ENCODE measurements at places on chromosomes 6 and 20.

- no peak for DNase-seq
Observed at GRCh38 chr20:10419550-10420133, 14.4 kb downstream of the MKKS start.

DNA sequence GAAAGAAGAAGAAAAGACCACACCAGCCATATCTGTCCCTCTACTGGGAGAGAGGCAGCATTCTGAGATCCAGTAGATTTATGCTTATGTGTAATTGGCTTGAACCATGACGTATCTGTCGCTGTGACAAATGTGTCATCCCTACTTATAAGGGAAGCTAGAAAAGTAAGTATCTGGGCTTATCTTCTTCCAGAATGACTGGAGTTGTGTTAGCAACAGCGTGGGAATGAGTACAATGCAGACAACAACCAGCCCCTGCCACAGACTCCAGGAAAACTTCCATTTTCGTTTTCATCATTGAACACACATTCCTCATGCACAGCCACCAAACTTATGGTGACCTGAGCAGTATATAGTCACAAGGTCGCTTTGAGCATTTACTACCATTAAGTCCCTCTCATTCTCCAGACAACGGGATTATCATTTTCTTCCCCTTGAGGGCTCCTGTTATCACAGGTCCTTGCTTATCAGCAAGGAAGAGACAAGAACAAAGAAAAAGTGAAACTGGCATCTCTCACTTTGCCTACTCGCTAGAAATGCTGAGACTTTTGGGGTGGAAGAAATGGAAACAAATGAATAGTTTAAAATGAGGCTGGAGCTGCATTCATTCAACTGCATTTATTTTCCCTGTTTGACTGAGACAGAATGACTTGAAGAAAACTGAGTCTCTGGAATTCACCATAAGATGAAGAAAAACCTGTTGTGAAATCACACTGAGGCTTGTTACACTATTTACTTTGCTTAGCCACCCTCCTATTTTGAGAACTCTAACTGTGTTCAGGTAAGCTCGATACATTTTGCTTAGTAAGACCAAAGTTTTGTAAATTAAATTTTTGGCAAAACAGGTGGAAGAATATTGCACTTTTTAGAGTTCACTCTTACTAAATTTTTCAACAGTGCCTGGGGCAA, 149.3 kb upstream of the FOXQ1 start:
- DNase-seq: no peak

DNA sequence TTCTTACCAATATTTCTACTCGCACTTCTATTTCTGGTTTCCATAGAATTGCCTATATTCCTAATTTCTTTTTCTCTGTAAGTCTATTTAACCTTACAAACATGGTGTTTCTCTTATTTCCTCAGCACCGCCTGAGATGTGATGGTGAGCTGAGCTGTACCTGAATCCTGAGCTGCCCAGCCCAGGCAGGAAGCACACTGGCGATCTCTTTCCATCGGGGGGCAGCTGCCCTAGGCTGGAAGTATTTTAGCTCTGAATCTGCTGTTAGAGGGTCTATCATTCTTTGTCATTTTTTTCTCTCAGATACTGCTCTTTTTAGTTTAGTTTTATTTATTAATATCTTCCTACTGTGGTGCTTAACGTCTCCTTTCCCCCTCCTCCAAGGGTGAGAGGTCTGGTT, 173.4 kb upstream of the SLC35B3 start:
- no peak for DNase-seq

GRCh38 chr6:1055015-1055921, 256.6 kb upstream of the FOXQ1 start:
- no peak for DNase-seq

GRCh38 chr6:8558953-8559352, 123.6 kb upstream of the SLC35B3 start:
- DNase-seq: no peak

DNA sequence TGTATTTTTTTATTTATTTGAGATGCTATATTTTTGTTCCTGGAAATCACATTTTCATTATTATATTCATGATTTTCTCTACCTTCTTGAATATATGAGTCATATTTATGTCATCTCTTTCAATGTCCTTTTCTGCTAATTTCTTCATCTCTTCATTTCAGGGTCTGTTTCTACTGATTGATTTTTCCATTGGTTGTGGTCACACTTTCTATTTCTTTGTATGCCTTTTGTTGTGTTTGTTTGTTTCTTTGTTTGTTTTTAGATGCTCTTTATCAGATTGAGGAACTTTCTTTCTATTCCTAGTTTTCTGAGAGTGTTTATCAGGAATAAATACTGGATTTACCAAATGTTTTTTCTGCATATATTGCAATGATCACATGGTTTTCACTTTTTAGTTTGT, 16.9 kb upstream of the MDFI start:
- no peak for DNase-seq

DNA sequence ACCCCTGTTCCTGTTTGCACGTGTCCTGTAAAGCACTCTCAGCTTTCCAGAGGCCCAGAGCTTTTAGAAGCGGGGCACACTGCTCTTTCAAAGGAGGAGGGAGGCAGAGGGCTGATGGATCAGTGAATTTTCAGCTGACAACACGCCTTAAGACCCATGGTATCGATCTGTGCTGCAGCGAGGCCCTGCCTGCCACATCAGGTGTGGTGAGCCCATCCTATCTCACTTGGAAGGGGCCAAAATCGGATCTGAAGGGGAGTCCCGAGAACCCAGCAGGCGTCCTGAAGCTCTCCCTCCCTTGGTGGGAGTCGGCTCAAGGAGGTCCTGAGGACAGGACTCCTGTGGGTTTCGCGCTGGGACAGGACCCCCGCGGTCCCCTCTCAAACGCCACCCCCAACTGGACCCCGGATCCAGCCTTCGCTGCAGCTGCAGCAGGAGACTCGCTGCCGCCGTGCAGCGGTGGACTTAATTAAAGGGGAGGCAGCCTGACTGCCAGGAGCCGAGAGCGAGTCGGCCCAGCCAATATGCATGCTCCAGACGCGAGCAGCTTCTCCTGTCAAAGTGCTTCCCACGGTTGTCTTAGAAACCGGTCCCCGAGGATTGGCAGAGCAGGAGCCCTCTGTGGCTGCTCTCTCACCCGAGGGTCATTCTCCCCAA, 580.0 kb upstream of the ZNF337 start:
- DNase-seq: no peak

DNA sequence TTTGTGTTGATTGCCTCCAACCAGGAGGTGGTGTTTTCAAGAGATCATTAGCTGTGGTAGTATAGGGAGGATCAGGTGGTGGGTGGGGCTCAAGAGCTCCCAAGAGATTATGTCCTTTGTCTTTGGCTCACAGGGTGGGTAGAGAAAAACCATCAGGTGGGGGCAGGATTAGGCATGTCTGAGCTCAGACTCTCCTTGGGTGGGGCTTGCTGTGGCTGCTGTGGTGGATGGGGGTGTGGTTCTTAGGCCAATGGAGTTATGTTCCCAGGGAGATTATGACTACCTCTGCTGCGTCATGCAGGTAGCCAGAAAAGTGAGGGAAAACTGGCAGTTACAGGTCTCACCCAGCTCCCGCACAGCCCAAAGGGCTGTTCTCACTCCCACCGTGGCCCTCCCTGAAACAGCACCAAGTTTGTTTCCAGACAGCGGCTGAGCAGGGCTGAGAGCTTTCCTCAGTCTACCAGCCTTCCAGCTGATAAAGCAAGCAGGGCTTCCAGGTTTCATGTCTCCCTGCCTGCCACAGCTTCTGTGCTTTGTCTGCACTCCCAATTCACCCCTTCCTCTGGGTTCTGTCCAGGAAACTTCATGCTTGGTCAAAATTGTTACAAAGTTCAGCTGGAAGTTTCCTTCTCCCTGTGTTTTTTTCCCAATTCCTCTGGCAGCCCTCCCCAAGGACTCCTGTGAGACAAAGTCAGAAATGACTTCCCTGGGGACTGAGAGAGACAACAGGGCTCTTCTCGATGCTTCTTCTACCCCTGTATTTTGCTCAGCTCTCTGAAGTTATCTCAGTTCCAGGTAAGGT, 481.1 kb upstream of the MAN1A1 start:
- no peak for DNase-seq

- no peak for DNase-seq
Observed at GRCh38 chr6:136108361-136108945, 141.7 kb downstream of the MTFR2 start.

DNA sequence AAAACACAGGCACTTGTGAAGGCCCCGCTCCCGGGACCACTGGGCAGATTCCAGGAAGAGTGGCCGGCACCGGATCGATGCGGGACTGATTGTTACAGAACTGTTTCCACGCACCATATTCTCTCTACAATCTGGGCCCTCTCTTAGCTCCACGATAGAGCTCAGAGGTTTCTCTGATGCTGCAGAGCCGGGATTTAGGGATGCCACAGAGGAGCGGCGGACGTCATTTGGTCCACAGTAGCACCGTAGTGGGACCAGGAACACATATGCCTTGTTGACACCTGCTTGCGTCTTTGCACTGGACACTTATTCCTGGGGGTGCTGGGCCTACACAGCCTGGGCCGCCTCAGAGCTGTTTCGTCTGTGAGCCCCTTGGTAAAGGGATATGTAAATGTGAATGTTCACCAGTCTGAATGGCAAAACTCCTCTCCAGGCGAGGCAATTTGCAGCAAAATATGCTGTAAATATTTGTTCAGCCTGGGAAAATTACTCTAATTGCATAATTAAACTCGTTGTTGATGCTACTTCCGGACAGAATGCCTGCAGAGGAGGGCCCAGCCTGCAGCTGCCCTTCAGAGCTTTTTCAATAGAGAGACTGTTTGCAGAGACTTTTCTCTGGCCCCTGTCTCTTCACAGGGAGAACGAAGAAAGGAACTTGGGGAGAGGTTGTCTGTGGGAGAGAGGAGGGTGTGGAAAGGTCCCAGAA, 9.4 kb downstream of the PCK1 start:
- DNase-seq: no peak

DNA sequence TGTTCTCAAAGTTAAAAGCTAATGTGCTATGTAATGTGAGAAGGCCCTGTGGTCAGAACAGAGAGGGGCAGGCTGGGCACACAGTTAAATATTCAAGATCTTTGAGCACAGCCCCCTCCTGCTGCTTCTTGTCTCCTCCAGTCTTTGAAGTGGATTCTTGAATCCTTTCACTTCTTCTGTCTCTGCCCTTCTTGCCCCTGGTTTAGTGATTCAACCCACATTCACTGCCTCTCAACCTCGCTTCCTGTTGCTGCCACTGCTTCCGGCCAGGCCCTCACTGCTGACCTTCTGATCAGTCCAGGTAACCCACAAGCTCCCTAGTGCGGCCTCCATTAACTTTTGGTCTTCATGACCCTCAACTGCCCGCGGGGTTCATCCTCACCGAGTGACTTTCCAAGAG, 417.3 kb upstream of the NOX3 start:
- DNase-seq: no peak

- DNase-seq: no peak
Observed at GRCh38 chr6:4939241-4939640, 64.6 kb downstream of the RPP40 start.

GRCh38 chr20:49032455-49032854, 13.7 kb upstream of the CSE1L start:
- DNase-seq: no peak

DNA sequence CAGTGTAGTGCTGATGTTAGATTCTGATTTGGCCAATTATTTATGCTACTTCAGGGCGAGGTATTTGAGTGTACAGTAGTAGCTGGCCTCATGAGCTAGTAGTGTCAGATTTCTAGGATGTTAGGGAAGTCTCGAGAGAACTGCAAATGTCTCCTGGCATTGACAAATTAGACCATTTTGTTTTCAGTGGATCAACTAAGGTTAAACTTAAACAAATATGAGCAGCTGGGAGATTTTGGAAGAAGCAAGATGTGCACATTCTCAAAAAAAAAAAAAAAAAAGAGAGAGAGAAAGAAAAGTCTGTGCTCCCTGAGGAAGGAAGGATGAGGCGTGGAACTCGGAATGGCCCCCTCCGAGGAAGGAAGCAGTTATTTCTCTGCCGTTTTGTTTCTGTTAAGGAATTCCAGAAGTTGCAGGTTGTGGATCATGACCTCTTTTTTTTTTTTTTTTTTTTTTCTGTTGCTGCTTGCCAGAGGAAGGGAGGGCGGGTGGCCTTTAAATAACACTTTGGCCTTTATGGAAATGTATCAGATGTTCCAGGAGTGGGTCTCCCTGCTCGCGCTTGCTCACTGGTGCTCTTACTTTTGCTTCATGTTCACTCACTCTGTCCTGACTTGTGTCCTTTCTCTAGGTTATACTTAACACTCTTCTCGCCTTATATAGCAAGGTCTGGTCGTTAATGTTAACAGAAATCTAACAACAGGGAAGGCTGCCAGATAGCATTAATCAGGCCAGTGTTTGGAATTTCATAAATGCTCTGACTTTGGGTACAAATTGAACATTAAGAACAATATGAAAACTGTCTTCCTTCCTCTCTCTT, 124.4 kb downstream of the TCP11 start:
- no peak for DNase-seq

DNA sequence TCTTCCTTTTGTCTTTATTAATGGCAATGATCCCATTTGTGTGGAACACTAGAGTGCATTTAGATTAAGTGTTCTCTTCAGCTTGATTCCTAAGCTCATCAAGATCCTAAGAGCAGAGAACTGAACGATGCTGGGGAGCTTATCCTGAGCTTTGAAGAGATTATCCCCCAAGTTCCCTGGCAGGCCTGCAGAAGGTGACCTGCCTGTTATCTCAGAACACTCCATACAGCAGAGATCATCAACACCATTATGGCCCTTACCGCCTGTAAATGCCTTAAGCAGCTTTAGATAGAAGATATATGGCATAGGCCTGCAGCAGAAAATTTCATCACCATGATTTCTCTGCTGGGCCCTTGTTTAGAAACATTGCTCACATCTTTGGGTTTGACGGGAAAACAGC, 779.9 kb upstream of the MAP3K7 start:
- no peak for DNase-seq

GRCh38 chr20:52078289-52078688, 113.3 kb downstream of the ZFP64 start:
- no peak for DNase-seq

- DNase-seq: no peak
Observed at GRCh38 chr20:14235355-14235754, 102.1 kb downstream of the FLRT3 start.

GRCh38 chr6:170098428-170099170, 192.3 kb downstream of the DLL1 start:
- no peak for DNase-seq

DNA sequence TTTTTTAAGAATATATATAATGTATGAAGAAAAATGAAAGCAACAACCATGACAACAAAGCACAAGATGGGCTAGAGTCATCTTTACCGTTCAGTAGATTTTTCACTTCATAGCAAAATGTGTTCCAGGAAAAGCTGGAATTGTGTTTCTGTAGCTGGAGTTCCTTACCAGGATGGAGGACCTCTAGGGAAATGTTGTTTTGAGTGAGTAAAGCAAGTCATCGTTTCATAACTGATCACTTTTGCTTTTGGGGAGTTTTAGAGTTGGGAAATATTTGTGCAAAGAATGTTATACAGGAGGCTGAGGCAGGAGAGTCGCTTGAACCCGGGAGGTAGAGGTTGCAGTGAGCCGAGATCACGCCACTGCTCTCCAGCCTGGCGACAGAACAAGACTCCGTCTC, 151.6 kb downstream of the SASH1 start:
- DNase-seq: no peak

DNA sequence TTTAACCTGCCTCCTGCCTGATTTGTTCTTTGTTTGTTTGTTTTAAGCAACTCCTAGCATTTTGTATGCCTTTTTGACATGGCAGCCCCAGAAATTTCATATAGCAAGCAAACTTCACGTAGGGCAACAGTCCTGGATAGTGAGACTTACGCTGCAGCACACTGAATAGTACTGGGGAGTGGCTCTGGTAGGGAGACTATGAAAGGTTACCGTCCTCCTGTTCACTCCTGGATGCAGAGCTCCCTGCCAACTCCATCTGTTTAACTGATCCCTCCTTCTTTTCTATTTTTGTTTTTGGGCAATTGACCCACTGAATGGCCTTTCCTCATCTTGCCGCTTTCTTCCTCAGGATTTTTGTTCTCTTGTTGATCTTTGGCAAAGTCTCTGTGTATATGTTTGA, 44.5 kb upstream of the BMP6 start:
- no peak for DNase-seq
